ENCODE measurements at places on chromosomes 12 and 14.

DNA sequence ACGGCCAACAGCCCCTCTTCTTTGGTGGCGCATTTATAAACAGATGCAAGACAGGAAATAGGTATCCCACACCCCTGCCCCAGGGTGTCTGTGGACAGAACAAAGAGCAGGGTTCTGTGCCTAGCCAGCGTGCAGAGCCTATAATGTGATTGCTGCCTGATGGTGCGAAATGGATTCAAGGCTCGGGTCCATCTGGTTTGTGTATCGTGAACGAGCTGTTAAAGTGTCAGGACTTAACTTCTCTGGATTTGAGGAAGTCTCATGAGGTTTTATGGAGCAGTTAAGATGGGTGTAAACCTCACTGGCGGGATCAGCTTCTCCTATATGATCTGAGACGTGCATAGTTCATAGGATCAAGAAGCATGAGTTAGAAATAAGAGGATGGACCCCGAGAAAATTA lies 388.7 kb upstream of the TBX3 start:
- DNase-seq = no peak

GRCh38 chr14:95507174-95507573 lies 9.3 kb downstream of the SYNE3 start:
- DNase-seq = peak; percentile 81

DNA sequence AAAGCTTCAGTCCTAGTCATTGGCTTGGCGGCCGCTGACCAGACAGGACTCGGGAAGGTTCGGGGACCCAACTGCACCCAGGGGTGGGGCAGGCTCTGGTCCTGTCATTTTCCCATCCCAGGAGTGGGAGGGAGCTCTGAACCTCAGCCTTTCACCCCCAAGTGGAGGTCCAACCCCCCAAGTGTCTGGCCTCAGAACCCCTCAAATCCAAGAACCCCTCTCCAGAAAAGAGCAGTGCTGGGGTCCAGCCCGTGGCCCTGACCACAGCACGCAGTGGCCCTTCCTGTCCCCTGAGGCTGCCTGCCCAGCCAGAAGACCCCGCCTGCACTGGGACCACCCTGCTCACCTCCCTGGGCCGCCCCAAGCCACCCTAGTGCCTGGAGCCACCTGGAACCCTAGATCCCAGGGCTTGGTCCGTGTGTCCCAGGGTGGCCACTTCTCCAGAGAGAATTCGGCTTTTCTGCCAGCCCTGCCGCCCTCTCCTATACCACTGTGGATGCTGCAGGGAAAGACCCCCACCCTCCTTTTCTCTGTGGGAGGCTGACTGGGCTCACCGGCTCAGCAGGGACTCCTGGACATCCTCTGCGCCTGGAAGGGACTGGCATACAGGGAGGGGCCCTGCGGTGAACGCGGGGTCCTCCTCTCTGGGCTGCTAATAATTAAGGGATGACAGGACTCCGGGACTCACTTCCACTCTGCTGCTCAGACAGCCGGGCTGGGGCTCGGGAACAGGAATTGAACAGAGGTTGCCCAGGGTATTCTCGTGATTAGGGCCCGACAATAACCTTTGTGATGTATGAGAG lies 326.9 kb upstream of the SFSWAP start:
- DNase-seq = no peak

DNA sequence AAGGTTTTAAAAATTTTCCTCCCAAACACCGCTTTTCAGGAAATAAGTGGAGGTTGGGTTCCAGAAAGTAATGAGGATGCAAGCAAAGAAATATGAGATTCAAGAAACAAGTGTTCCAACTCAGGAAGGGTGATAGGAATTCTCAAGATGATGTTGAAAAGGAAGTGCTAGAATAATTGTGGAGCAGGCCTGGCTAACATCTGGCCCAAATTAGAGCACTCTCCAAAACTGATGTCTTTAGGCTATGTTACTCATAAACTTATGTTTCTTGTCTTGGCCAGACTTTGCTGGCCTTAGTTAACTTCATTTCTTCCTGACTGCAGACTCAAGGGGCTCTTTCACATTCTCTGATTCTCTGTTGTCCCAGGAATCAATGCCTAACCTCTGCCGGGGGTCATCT lies 116.3 kb downstream of the TMTC3 start:
- no peak for DNase-seq

DNA sequence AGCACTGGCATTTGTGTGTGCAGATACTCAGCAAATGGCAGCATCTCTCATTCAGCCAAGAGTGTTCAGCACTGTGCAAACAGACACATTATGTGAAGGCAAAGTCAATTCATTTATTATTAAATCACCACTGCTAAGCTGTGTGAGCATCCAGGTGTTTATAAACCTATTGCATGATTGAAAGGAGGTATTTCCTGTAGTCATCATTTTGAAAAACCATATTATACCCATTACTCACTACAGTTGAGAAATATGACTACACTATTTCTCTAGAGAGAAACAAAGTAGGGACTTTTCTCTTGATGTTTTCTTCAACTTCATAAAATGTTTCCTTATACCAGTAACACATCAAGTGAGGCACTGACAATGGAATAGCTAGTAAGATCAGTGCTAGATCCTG lies 13.7 kb downstream of the SPX start:
- no peak for DNase-seq

- DNase-seq = no peak
Observed at GRCh38 chr14:94691660-94692034, 78.3 kb downstream of the GSC start.

- DNase-seq = no peak
Observed at GRCh38 chr14:74391479-74391878, 34.5 kb downstream of the SYNDIG1L start.

DNA sequence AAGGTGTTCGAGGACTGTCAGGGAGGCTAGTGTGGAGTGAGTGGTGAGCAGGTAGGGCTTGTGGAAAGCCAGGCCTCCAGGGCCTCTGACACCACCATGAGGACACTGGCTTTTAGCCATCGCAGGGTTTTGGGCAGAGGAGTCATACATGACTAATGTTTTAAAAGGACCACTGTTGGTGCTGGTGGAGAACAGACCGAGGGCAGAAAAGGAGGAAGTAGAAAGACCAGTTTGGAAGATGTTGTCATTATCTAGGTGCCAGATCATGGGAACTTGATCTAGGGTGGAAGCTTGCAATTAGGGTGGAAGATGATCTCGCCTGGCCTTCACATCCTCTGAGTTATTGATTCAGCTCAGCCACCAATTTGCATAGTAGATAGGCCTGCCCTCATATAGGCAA lies 144.2 kb downstream of the C12orf75 start:
- peak; percentile 60 for DNase-seq

- DNase-seq = no peak
Observed at GRCh38 chr14:78073028-78073427, 97.1 kb upstream of the NRXN3 start.

DNA sequence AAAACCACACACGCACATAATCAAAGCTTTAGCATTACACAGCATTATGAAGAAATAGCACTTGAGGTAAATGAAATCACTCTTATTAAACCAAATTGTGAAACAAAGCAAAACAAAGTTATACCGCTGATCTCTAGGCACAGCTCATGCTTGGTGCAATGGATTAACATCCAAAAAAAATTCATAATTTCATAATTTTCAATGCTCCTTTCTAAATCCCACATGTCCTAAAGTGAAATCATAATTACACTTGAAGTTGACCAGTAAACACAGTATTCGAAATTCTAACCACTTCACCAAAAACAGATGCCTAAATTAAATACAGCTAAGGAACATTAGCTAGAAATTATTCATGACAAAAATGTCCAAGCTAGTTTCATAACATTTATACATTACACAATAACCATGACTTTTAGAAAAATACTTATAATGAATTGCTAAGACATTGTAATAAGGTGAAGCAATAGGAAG lies 1.5 kb downstream of the MLH3 start:
- no peak for DNase-seq

Data from foreskin keratinocyte (primary cell).